Activated CD8-positive, alpha-beta memory T cell treated with anti-CD3 and anti-CD28 coated beads for 1 hour (primary cell): ENCODE measurements at places on chromosomes 1 and 21.

- DNase-seq, result no peak
Measured at GRCh38 chr1:41670217-41670957, 185.9 kb upstream of the EDN2 start.

GRCh38 chr1:21317035-21317689 lies 26.9 kb upstream of the ECE1 start:
- no peak for DNase-seq

DNA sequence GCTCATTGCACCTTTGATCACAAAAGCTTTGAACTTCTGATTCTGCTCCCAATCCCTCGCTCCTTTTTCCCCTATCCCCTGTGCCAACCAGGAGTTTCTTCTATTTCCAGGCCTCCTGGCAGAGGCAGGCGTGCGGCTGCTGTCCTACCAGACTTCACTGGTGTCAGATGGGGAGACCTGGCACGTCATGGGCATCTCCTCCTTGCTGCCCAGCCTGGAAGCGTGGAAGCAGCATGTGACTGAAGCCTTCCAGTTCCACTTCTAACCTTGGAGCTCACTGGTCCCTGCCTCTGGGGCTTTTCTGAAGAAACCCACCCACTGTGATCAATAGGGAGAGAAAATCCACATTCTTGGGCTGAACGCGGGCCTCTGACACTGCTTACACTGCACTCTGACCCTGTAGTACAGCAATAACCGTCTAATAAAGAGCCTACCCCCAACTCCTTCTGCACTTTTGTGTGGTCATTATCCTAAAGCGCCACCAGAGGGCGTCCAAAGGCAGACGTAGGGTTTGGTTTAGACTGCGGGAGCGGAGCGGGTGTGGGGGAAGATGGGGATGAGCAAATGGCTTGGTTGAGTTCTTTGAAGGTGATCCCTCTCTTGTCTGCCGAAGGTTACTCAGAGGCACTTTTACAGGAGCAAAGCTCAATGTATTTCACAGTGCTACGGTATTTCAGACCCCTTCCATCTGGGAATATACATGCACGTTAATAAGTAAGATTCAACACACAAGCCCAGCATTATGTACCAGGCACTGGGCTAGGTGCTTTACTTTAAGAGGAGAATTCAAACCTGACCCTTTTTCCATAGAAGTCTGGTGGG lies 24.7 kb downstream of the HMGCS2 start:
- DNase-seq, result peak; percentile 4

DNA sequence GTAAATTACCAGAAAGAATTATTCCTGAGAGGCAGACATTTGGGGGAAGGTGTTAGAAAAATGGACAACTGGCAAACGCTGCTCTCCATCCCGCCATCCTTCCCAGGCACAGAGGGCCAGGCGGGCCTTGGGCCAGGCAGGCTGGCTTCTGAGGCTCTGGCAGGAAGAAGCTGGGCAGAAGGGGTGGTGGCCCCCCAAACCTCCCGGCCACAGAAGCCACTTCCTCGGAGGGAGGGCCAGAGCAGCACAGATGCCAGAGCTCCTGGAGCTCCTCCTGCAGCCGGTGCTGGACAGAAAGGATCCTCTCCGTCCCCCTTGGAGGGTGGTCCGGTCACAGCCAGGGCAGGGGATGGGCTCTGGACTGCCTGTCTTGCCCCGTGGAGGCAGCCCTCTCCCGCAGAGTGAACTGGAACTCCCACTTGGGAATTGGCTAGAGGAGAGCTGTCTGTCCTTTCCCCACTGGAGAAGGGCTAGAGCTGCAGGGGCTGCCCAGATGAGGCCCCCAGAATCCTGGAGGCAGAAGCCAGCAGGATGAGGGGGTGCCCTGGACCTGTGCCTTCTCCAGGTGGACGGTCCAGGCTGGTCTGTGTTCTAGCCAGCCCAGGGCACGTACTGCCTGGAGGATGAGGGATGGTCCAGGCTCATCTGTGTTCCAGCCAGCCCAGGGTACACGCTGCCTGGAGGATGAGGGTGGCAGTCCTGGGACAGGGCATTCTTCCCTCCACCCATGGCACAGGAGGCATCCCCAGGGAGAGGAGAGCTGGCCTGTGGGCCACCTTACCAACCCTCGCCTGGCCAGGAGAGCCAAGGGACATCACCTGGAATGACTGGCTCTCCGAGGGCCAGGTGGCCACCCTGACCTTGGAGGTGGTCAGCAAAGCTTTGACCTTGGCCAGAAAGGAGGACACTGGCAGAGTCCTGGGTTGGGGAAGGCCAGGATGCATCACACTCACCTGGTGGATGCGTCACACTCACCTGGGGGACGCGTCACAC lies 47.4 kb upstream of the ACTRT2 start:
- no peak for DNase-seq

GRCh38 chr1:58784758-58785441 lies 1.1 kb upstream of the JUN start:
- peak; percentile 53 for DNase-seq

GRCh38 chr1:154866257-154867063 lies 3.6 kb downstream of the KCNN3 start:
- no peak for DNase-seq

- DNase-seq, result no peak
Measured at GRCh38 chr1:98047171-98047570, 126.3 kb upstream of the DPYD start.

DNA sequence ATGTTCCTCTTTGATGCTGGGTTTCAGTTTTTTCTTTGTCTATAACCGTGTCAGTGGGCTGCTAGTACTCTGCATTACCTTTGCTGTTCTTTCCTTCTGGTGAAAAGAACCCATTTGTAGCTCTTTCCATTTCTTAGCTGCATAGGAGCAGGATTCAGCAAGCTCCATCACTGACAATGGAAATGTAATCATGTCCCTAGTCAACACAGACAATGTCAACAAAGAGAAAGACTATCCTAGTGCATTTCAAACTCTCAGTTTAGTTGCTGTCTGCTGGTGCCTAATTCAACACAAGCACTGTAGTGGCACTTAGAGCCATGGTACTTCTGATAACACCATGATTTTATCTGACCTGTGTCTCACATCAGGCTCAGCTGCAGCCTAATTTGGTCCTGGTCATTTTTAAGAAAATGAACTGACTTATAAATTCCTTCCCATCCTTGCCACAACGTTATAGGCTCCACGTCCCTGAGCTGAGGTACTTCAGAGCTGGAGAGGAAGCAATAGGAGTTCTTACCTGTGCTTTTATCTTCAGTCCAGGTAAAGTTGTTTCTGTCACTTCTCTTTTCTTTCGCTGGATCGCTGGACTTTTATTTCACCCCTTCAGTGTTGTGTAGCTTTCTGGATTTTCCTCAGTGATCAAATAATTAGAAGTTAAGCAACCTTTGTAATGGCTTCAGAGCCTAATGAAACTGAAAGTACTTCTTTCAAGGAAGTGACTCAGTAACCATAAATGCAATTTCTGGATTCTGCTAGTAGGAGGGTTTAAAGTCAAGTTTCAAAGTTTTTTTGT lies at the start of gene GBP3:
Gene GBP3 (minus strand): TSS at position 700 of the 793 bp plus-strand sequence. CDS start 2,145 bp downstream, outside the sequence.
- DNase-seq, result no peak

GRCh38 chr1:152111515-152111968 lies 3.7 kb downstream of the TCHH start:
- DNase-seq, result no peak

DNA sequence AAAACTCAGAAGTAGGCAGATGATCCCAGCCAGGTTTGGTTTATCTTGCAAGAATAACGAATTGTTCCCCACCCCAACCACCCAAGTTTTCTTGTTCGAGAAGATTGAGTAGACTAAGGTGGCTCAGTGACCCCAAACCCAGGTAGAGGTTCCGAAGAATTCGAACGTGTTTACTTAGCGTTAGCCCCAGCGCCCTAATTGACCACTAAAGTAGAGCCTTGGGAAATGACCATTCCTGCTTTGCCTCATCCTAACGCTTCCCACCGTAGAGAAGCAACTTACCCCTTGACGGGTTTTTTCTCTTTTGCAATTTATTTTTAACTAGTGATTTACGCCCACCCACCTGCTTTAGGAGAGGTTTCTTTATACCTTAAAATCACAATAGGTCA lies 870 bp downstream of the FBXO28 start:
- no peak for DNase-seq

DNA sequence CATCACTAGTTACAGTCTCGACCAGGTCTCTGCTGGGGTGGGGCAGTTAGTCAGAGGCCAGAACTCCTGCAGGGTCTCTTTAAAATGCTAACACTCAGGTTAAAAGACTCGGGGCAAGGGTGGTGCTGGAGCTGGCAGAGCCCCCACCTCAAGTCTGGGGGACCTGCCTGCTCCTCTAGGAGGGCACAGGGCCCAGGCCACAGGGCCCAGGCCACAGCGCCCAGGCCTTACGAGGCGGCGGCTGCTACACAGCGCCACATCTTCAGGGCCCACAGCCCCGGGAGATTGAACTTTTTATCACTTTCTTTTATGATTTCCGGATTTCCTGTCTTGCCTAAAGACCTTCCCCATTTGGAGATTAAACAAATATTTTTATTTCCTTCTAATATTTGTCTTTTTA lies 10.4 kb downstream of the MPZ start:
- DNase-seq, result no peak

- DNase-seq, result no peak
Measured at GRCh38 chr1:181493166-181493565, 9.8 kb downstream of the CACNA1E start.

DNA sequence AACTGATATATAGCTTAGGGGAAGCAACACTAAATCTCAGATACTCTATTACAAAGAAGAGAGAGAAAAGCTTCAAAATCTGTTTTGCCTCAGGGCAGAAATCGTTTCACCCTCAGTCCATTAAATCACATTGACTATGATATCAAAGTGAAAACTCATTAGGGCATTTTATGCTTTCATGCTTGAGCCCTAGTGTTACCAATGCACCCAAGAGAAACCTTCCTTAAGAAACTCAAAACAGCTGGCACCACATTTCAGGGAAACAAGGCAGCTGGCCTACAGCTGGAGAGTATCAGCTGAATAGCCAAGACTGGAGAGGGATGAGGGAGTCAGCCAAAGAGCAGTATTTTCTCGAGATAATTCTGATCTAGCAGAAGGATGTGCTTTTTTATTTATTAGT lies 14.9 kb downstream of the COLGALT2 start:
- DNase-seq, result no peak

DNA sequence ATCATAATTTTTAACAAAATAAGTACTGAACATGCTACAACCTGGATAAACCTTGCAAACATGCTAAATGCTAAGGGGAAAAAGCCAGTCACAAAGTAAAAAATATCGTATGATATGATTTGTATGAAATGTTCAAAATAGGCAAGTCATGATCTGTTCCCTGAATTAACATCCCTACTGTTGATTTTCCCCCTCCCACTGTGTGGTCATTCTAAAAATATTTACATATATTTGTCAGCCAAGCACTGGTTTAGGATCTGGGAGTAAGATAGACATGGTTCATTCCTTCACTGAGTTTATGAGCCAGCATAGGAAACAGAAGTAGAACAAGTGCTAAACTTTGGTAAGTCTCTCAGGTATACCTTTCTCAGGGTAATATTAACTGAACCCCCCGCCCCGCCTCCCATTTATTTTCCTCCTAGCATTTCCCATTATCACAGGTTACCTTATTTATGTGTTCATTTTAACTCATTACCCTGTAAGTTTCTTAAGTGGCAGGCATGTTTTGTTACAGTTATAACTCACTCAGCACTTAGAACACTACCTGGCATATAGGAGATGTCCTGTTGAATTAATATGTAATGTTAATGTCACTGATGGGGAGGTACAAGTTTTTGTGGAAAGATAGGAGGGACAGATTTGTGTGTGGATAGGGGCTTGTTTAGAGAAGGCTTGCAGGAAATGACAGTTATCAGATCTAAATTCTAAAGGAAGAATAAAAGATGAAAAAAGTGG lies 12.3 kb downstream of the UQCRH start:
- DNase-seq, result no peak

GRCh38 chr21:33673473-33673872 lies 31.2 kb downstream of the ITSN1 start:
- no peak for DNase-seq

- no peak for DNase-seq
Measured at GRCh38 chr1:214397497-214397896, 116.5 kb downstream of the SMYD2 start.

- no peak for DNase-seq
Measured at GRCh38 chr1:7043719-7044535, 258.7 kb downstream of the CAMTA1 start.

DNA sequence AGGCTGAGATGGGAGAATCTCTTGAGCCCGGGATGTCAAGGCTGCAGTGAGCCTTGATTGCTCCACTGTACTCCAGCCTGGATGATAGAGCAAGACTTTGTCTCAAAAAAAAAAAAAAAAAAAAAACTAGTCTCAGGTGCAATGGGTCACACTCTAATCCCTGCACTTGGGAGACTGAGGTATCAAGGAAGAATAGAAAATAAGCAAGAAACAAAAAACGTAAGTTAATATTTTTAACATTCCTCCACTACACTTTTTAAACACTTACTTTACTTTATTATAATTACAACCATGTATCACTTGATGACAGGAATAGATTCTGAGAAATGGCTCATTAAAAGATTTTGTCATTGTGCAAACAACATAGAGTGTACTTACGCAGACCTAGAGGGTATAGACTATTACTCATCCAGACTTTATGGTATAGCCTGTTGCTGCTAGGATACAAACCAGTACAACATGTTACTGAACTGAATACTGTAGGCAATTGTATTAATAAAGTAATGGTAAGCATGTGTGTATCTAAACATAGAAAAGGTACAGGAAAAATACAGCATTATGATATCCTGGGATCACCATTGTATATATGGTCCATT lies 1244.1 kb upstream of the ADGRL4 start:
- no peak for DNase-seq

- DNase-seq, result no peak
Measured at GRCh38 chr1:101566883-101567538, 330.2 kb downstream of the S1PR1 start.

DNA sequence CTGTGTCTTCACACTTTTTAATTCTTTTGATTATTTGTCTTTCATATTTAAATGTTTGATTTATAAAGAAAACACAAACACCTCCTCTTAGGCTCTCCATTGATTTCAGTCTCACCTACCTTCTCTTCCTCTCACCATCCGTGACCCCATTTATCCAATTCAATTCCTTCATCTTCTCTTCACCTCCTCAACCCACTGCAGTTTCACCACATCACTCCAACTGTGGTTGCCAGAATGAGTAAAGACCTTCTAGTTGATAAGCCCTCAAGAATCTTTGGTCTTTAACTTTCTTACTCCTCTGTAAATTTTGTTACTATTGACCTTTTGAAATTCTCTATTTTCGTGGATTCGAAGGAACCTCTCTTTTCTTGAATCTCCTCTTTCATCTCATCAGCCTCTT lies 260.7 kb downstream of the CHRM3 start:
- DNase-seq, result no peak

- DNase-seq, result no peak
Measured at GRCh38 chr1:167450843-167451242, 67.5 kb downstream of the CD247 start.

DNA sequence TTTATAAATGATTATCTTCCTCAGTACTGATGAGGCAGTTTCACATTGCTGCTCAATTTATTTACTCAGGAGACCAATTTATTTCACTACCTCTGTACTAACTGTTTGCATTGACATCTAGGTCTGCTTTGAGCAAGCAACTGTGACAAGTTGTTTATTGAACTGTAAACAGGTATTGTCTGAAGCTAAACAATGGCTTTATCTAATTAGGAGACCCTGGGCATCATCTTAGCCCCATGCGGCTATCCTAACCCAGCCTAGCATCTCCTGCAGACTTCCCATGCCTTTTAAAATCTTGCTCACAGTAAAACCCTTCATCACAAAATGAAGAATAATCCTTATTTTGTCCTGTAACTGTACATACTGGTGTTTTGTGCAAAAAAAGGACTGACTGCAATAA lies 348.2 kb downstream of the RWDD3 start:
- DNase-seq, result no peak

GRCh38 chr1:57324388-57324787 lies 99.5 kb downstream of the DAB1 start:
- DNase-seq, result no peak

- no peak for DNase-seq
Measured at GRCh38 chr1:2587071-2587859, 688 bp downstream of the PRXL2B start.
